ENCODE measurements at places on chromosomes 2 and 18.

- no peak for DNase-seq
Measured at GRCh38 chr2:86686905-86687304, 33.2 kb upstream of the RMND5A start.

DNA sequence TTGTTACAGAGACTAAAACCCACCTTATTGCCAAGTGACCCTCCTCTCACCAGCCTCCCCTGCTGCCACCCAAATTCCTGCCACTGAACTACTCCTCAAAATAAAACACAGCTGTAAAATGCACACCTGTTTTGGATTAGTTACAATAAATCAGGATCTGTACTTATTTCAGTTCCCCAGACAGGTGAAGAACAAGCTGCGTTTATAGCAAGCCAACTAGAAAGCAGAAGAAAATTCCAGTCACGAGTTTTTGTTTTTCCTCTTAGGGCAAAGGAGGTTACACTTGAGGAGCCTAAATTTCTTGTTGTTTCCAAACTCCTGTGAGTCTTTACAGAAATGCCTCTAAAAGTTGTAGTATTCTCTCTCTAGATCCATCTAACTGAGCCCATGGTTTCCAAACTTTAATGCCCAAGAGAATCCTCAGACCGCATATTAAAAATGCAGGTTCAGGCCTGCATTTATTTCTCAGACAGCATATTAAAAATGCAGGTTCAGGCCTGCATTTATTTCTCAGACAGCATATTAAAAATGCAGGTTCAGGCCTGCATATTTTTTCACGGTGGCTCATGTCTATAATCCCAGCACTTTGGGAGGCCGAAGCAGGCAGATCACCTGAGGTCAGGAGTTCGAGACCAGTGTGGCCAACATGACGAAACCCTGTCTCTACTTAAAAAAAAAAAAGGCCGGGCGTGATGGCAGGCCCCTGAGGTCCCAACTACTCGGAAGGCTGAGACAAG lies 62.2 kb downstream of the ALPK2 start:
- no peak for DNase-seq

DNA sequence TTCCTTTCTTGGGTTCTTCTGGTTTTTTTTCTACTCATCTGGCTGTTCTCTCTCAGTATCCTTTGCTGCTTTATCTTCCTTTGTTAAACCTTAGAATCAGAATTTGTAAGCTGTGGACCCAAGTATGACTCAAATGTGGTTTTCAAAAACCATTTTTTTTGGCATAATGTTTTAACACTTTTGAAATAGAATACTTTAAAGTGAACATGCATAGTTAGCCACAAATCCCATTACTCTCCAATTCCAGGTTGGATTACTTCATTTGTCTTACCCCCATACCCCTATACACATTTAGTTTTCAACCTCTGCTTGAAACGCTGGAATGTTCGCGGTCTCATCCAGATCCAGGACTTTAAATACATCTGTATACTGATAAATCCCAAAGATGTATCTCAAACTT lies 29.1 kb downstream of the ALMS1 start:
- DNase-seq = no peak

DNA sequence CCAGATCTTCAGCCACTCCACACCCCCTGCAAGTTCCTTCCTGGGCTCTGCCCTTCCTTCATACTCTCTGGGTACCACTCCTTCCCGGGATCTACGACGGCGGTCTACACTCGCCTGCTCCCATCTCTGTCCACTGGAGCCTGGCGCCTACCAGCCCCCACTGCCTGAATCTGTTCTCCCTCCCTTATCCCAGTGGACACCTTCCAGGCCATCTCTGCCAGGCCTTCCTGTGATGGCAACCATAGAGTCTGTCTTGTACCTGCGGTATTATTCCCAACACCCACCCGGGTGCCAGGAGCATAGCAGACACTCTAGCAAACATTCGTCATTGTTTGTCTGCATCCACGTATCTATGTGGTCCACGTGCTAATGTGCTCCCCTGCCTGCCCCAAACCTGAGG lies 140.9 kb downstream of the ZFP36L2 start:
- DNase-seq = no peak

DNA sequence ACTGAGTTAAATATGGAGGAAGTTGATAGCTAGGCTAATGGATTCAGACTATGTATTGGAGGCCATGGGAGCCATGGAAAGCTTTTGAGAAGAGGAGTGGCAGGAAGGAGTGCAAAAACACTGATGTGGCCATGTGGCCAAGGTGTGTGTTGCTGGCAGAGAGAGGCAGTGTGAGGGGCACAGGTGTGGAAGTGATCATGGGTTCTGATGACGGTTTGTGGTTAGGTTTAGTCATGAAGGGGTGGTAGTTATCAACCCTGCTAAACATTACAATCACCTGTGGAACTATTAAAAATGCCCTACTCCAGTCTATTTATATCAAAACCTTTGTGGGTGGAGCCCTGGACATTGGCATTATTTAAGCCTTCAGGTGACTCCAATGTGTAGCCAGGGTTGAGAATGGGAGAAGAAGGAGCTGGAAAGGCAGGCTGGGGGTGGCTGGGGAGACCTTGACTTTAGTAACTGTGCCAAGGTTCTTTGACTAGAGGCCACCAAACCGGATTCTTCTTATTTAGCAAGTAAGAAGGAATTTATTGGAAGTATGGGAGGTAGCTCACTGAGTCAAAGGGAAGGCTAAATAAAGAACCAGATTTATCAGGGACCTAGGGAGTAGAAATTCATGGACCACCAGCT lies 13.5 kb downstream of the GPR39 start:
- DNase-seq = no peak

DNA sequence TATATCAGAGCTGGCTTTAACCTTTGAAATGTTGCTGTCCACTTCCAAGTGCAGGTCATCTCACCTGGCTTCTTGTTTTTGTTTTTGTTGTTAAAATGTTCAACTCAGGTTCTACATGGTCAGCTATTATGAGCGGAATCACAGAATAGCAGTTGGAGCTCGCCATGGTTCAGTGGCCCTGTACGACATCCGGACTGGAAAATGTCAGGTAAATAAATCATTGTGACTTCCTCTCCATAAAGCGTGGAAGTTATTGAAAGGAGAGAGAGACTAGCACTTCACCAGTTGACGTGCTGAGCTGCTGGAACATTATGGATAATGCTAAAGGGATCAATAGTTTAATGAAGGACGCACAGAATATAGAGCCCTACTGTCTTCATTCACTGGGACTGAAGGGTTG lies 184.6 kb upstream of the BOD1L2 start:
- no peak for DNase-seq

- DNase-seq = no peak
Measured at GRCh38 chr2:119202610-119203310, 20.9 kb upstream of the STEAP3 start.

- DNase-seq = no peak
Measured at GRCh38 chr2:898319-898718, 52.3 kb upstream of the SNTG2 start.

DNA sequence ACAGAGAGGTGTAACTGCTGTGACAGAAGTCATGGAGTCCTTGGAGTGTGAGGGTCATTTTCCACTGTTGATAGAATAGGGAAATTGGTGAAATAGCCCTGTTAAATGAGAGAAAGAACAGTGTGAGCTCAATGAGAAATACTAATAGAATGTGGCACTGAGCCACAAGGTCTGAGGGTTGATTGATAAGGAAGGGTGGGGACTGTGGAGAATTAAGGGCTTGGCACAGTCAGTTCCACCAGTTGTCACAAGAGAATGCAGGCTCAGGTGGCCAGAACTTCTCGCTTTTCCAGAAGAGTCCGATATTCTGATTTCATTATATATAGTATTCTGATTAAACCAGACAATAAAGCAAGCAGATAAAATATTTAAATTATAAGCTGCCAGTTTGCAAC lies 9.1 kb upstream of the IL1RN start:
- no peak for DNase-seq

- DNase-seq = no peak
Measured at GRCh38 chr2:176018708-176019107, 16.6 kb upstream of the LNPK start.

DNA sequence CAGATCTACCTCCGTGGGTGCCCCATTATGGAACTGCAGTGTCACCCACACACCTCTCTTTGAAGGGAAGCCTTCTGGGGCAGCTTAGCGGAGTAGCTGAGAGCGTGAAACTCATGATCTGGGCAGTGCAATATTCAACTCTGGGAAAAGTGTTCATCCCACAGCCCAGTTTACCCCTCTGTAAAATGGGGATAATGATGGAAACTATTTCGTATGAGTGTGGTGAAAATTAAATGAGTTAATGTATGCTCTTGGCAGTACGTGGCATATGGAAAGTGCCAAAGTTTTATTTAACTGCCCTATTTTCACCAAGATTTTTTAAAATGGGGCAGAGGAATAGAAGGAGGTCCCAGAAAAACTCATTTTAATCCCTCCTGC lies 11.5 kb downstream of the EVX2 start:
- no peak for DNase-seq

DNA sequence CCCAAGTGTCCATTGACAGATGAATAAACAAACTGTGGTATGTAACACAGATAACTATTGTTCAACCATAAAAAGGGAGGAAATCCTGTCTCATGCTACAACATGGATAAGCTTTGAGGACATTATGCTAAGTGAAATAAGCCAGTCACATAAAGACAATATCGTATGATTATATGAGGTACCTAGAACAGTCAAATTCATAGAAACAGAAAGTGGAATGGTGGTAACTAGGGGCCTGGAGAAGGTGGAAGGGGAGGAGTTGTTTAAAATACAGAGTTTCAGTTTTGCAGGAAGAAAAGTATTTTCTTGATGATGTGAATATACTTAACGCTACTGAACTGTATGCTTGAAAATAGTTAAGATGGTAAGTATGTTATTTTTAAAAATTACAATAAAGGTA lies 304.6 kb upstream of the CXCR4 start:
- no peak for DNase-seq

GRCh38 chr18:24937639-24938275 lies 414.2 kb downstream of the ZNF521 start:
- no peak for DNase-seq

GRCh38 chr18:74803769-74804168 lies 206.1 kb downstream of the ZNF407 start:
- no peak for DNase-seq

- DNase-seq = no peak
Measured at GRCh38 chr2:209314653-209315052, 109.2 kb upstream of the MAP2 start.

- DNase-seq = no peak
Measured at GRCh38 chr2:130918393-130918792, 81.7 kb downstream of the ARHGEF4 start.

- DNase-seq = no peak
Measured at GRCh38 chr2:167966937-167967913, 280.2 kb downstream of the STK39 start.

- no peak for DNase-seq
Measured at GRCh38 chr18:76530846-76531245, 35.8 kb upstream of the ZNF516 start.

DNA sequence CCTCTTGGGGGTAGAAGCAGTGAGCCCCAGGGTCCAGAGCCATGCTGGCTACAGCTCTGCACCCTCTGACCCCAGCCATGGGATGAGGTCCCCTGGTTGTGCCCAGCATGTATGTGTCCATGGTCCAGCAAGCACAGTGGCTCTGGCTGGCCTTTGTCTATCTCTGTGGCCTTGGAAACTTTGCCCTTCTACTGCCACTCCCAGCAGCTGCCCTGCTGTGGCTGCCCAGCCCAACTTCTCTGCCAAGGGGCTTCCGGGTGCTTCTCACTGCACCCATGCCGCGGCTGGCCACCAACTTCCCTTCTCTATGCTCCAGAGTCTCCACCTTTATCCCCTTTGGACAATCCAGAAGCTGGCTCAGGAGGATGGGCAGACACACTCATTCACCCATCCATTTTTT lies 18.8 kb downstream of the TMEM185B start:
- DNase-seq = no peak

DNA sequence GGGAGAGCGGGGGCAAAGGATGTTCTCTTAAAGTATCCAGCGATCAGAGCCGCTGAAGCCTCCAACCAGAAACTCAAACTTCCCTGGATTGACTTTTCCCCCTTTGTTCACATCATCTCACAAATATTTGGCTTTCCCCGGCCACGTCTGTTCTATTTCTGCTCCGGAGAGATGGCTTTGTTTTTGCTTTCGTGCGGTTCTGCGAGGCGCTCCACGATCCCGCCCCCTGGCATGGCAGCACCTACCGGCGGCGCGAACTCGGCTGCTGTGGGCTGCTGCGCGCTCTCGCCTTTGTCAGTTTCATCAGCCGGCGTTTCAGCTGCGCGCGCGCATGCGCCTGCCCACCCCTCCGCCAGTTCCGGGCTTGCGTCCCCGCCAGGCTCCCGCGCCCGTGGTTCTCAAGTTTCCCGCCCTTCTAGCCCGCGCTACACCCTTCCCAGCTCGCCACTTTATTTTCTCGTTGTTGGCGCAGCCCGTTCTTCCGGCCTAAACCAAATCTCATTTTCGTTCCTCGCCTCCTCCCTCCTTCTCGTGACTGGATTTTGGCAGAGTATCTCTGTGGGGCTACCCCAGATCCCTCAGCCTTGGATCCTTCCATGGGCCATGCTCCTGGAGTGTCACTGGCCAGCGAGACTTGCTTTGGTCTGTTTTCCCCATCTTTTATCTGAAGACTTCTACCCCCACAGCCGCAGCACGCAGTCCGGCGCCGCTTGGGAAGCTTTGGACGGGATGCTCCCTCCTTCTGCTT lies 98.0 kb downstream of the INSIG2 start:
- peak; percentile 71 for DNase-seq

- DNase-seq = no peak
Measured at GRCh38 chr2:210727549-210727948, 171.2 kb downstream of the CPS1 start.

DNA sequence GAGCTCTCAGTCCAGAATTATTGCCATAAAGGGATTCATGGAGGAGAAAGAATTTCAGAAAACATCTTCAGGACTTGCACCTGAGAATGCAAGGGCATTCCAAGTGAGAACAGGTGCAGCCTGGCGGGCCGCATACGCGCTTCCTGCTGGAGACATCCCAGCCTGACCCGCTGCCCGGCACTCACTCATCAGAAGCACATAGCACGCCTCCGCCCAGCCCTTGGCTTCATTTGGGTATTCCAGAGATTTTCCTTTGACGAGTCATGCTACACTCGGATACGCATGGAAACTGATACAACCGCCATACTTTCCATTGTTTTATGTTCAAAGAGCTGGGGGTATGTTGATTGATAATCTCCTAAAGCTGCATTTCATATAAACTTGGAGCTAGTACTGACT lies 228.0 kb upstream of the ID2 start:
- DNase-seq = no peak

GRCh38 chr2:73218298-73218697 lies 4.3 kb downstream of the SMYD5 start:
- no peak for DNase-seq
